ENCODE measurements at places on chromosomes 7 and 10. TPM values are rescaled to one million over a fixed set of nuclear protein-coding genes. Genes with fewer than 3 reads are reported as not detected.

DNA sequence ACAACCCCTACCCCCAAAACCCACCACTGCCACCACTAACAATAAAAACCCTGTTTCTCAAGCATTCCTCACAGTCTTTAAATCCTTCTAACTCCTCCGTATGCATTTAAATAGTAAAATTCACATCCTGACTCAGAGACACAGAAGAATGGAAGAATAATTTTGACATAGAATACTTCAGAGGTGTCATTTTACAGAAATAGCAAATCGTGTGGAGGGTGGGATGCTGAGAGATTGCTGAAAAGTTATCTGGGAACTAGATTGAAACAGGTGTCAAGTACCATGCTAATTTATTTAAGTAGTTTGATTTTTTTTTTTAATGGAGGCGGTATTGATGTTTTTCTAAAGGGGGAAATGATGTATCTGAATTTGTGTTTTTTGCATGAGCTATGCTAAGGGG, 575.2 kb upstream of the TPK1 start:
- no peak for DNase-seq

ZWINT gene
- total RNA-seq: 0.78 TPM

CYP2C19 gene
- total RNA-seq: not detected

- DNase-seq: no peak
These were observed 14.7 kb upstream of the CAMK2G start for GRCh38 chr10:73889014-73889413.

DNA sequence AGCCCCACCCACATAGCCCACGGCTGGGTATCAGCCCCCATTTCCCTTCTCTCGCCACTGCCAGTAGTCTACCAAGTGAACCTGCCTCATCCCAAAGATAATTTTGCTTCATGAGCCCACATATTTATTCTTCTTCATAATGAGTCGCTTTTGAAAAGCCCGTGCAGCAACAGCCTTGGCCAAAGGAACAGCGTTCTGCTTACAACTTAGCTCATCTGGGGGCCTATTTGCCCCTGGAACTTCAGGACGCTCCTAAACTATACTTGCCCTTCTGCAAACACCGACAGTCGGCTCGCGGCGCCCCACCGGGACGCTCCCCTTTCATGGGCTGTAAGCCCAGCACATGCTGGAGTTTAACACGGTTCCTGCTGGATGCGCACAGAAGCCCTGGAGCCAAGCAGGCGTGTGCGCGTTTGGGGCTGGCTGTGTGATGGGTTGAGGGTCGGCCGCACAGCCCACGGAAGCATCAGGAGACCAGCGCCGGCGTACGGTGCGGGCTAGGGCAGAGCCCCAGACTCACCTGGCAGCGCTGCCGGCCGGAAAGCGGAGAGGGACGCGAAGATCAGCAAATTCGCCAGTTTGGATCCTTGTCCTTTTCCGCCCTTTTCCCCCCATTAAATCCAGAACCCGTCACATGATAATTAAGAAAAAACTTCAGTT, 370 bp downstream of the TMEM60 start:
- no peak for DNase-seq

- DNase-seq: no peak
These were observed 55.2 kb upstream of the KCNMA1 start for GRCh38 chr10:77692782-77693181.

PRSS2 gene
- 6.1 TPM for total RNA-seq

GRCh38 chr10:92697663-92698511, 8.1 kb downstream of the HHEX start:
- DNase-seq: no peak
